Stimulated activated naive CD4-positive, alpha-beta T cell (primary cell): ENCODE measurements at places on chromosomes 2 and 18.

DNA sequence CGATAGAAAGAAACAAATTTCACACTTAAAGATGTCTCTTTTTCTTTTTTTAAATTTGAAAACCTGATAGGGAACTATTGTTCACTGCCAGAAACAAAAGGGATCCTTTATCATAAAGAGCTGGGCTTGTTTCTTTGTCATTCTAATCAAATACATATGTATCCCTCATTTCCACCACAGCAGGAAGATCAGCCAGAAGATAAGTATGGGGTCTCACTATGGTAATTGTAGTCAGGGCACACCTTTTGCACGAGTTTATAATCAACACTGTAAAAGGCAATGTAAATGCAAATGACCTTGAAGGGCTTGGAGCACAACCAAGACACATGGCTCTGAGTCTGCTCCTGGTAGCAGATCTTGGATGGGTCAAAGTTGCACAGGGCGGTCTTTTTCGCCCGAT lies 109.5 kb downstream of the NXPH2 start:
- no peak for DNase-seq

DNA sequence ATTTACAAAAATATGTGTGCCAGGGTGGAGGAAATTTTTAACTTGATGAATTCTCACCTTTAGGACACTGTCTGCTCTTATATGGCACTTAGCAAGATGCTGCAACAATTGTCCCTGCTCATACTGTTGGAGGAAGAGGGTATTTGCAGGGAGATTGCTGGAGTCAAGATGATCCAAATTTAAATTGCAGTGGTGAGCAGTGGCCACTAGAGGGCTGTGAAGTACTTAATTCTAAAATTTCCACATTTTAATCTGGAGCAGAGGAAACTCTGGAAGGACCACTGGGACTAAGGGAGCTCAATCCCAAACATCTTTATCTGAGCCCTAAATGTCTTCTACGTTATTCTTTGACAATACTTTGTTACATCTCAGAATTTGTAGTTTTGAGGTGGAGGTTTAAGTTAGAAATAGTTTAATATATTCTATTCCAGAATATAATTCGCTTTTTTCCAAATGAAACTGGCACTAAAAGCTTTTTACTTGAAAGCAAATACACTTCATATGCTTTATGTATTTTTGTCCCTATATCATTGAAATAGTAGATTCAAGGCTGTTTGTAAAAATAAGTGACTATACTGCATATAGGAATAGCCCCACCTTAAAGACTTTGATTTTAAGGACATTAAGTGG lies 33.0 kb upstream of the PTH2R start:
- no peak for DNase-seq

DNA sequence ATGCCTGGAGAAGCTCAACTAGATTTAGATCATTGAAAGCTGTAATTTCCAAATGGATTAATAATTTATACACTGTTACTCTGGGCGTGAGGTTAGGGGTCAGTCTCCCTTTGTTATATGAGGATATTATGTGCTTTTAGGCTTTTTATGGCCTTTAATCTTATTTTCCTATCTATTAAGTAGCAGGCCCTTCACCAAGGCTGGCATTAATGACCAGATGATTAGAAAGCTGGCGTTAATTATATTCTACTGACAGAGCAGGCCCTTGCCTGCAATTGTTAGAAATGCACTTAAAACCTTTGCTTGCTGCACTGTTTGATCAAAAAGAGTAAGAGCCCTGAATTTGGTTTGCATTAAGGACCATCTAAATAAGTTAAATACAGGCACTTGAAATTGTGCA lies 75.3 kb downstream of the EPAS1 start:
- DNase-seq: no peak

DNA sequence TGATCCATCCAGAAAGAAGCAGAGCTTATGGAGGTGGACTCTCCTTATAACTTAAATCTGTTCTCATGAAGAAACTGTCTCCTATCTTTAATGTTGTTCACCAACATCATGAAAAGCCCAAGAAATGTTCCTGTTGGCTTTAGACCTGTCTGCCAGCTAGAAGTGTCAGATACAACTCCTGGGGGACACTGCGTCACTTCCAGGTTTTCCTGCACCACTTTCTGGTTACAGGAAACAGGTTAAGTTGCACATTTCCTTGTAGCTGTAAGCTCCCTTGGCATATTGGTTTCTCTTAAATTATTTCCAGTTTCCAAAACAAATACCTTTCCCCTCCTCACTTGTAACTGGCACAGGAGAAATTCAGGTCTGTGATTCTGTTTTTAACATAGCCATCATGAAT lies 2.9 kb downstream of the CEP68 start:
- no peak for DNase-seq

- DNase-seq: no peak
Measured at GRCh38 chr2:133480707-133481429, 87.4 kb downstream of the NCKAP5 start.

DNA sequence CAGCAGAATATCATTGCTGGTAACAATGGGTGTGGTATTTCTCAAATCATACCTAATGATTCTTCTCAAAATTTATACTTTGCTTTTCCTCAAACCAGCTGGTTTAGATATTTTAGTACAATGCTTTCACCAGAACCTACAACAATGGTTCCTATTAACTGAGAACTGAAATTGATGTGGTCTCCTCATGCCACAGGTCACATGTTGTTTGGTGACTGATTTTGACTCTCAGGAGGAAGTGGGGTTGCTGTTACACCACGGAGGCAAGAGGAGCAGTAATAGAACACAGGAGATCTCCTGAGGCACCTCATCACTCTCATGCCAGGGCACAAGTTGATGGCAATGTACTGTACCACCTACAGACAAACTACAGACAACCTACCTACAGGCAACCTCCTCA lies 3.0 kb upstream of the CEP68 start:
- DNase-seq: no peak

GRCh38 chr2:96831679-96832078 lies 12.1 kb downstream of the ANKRD23 start:
- DNase-seq: no peak

- DNase-seq: no peak
Measured at GRCh38 chr2:38215993-38216392, 140.0 kb upstream of the CYP1B1 start.

DNA sequence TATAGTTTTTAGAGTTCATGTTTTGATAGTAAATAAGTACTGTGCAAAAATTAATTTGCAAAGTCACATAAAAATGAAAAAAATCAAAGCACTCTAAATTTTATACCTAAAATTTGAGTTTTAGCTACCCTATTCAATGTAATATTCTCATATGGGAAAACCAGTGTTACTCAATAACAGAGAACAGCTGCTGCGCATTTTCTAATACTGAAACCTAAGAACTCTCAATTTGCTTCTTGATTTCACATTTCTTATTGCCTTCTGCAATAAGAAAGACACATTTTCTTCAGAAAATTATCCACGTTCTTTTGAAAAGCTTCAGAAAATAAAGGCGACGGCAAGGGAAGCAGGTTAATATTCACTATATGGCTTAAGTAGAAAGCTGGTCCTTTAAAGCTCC lies 199.1 kb upstream of the CCDC150 start:
- no peak for DNase-seq

DNA sequence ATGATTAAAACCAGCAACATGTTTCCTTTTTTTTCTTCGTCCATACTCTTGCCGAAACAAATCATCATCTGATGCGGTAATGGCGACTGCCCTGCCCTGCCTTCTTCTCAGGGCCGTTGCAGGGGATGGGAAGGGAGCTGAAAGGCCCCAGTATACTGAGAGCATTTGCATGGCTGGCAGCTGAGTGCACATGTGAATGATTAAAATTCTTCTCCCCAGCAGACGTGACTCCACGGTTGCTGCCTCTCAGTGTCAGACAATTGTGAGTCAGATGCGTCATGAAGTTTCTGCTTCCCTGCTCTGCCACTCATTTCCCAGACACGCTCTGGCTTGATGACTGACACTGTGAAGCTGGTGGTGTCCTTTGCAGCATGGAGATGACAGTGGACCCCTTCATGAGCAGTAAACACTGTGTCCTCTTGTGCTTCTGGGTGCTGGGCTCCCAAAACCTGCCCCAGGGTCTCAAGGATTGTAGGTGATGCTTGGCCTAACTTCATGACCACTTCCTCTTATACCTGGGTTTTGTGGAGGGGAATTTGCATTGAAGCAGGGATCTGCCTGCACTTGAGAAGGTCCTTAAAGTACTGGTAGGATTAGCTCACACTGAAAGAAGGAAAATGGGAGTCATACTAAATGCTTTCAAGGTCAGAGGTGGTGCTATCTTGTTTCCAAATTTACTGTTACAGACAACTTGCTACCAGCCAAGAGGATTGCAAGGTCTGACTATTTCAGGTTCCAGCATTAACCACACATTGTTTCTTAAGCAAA lies 222.5 kb upstream of the COPS8 start:
- DNase-seq: no peak

GRCh38 chr2:182827182-182827879 lies 39.1 kb downstream of the FRZB start:
- DNase-seq: no peak

GRCh38 chr2:217694291-217694690 lies 308.5 kb downstream of the TNS1 start:
- DNase-seq: no peak

GRCh38 chr2:207041786-207042554 lies 102.7 kb downstream of the CPO start:
- no peak for DNase-seq

DNA sequence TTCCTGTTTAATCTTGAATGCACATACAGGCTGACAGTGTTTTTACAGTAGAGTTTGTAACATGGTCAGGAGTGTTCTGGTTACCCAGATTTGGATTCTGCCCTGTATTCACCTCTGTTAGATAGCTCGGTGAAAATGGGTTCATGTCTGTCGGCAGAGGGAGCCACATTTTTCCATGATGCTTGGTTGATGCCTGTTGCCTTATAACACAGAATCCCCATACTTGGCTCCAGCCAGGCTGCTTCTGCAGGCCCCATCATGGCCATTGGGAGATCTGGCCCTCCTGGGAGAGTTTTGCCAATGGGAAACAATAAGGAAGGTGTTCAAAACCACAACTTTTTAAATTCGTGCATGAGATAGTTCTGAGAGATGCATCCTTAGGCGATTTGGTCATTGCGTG lies 78.1 kb downstream of the WDSUB1 start:
- DNase-seq: no peak

DNA sequence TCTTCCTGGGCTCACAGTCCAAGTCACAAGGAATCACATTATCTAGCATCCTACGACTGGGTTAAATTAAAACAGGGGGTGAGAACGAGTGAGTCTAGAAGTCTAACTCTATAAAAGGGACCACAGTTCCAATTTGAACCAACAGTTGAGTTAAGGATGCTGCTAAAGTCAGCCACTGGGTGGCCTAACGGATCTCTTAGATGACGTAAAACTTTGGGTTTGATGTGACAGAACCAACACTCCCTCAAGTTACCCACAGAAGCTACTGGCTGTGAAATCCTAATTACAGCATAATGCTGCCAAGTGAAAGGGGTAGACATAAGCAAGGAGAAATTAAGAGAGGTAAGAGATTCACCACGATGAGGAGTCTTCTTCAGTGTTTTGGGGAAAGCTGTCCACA lies 32.7 kb upstream of the RUFY4 start:
- DNase-seq: no peak

GRCh38 chr18:63192885-63193349 lies 126.7 kb downstream of the BCL2 start:
- no peak for DNase-seq

- DNase-seq: peak; percentile 36
Measured at GRCh38 chr2:156343096-156343939, 10.8 kb upstream of the NR4A2 start.

DNA sequence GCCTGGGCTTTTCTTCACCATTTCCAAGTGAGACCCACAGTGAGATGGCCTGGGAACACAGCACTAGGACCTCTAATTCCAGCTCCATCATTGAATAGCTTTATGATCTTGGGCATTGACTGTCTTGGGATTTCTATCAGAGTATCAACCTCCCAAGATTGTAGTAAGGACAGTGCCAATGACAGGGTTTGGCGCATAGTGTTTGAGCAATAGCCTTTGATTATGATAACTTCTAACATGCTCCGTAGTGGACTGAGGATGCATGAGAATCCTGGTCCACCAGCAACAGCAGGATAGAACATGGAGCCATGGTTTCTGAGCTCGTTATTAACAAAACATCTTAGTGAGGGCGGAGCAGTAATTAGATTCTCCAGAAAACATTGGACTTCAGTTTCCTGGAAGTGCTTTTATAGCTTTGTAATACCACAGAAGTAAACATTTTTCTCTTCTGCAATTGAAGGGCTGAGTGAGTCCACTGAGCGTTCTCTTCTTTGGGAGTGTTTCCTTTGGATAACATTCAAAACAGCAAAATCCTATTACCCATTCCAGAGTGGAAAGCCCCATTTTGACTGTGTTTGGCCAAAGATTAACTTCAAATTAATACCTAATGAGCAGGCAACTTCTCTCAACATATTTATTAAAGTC lies 63.7 kb downstream of the IL1R2 start:
- no peak for DNase-seq

DNA sequence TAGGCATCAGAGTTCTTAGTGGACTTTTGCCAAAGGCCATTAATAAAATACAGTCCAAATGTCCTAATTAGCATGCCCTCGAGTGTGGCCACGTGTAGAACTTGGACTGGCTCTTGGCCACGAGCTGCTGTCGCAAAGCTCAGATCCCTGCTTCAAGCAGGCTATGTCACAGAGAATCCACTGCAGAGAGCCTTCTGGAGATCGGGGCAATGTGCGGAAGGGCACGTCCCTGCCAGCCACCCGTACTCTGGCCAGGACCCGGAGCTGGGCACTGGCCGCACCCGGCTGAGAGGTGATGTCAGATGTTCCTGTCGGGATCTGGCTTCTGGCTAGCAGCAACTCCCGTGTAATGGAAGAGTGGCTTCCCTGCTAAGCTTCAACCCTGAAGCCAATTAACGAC lies 432.7 kb upstream of the ID2 start:
- DNase-seq: no peak

- no peak for DNase-seq
Measured at GRCh38 chr2:134337631-134338030, 83.8 kb downstream of the MGAT5 start.

- DNase-seq: no peak
Measured at GRCh38 chr2:112836695-112837117, at the start of gene IL1B. IL1B (minus strand) TSS chr2:112836779; CDS start chr2:112836229, 550 bp downstream.

DNA sequence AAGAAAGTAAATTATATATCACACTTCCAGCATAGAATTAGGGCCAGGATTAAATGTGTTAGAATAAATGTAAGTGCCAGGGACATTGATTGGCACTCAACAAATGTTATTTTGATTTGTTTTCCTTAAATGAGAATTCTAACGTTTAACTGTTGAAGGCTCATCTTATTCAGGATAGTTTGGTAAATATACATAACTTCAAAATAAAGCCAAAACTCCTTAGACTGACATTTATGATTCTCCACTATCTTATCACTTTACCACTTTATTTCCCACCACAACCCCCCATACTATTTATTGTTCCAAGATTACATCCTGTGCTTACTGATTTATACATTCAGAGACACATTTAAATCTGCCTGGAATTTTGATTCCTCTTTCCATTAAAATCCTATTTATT lies 769.5 kb upstream of the CDH2 start:
- DNase-seq: no peak

GRCh38 chr2:68032702-68033101 lies 30.1 kb downstream of the C1D start:
- DNase-seq: no peak

- no peak for DNase-seq
Measured at GRCh38 chr2:166612214-166612613, 118.2 kb upstream of the SCN7A start.

- no peak for DNase-seq
Measured at GRCh38 chr2:37301408-37301807, 23.2 kb downstream of the PRKD3 start.

GRCh38 chr2:12451726-12452125 lies 265.0 kb upstream of the TRIB2 start:
- peak; percentile 17 for DNase-seq
